ENCODE measurements at places on chromosomes 1 and 21.

DNA sequence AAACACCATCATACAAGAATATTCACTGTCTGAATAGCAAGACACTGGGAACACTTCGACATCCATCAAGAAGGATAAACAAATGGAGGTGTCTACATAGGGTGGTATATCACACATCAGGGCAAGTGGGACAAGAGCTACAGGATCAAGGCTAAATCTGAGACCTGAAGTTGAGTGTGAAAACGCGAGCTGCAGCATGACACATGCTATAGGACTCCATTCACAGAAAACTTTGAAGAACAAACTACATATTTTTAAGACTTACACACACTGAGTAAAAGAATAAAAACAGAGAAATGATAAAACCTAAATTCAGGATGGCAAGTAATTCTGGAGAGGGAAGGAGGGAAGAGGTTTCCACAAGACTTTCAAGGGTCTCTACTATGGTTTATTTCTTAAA lies 2.1 kb downstream of the TTC39A start:
- no peak for DNase-seq

DNA sequence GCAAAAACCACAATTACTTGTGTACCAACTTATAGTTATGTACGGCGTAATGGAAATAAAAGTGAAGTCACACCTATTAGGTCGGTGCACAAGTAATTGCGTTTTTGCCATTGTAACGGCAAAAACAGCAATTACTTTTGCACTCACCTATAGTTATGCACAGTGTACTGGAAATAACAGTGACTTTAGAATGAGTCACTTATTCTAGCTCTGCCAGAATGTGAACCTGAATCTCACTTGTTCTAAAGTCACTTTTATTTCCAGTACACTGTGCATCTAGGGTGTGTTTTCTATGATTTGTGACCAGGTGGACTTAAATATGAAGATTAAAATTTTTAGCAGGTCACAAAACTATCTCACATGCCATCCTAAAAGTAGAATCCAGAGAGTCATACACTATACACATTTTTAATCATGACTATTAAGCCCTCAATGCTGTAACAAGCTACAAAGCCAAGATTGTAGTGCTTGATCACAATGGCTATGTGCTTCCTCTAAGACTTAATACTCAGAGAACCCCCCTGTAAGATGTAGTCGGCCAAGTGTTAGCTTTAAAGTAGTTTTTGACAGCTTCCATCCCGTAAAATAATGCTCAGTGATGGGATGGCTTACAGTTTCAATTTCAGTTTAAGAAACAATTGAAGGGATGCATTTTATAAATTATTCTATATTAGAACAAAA lies 218.8 kb downstream of the NEGR1 start:
- no peak for DNase-seq

DNA sequence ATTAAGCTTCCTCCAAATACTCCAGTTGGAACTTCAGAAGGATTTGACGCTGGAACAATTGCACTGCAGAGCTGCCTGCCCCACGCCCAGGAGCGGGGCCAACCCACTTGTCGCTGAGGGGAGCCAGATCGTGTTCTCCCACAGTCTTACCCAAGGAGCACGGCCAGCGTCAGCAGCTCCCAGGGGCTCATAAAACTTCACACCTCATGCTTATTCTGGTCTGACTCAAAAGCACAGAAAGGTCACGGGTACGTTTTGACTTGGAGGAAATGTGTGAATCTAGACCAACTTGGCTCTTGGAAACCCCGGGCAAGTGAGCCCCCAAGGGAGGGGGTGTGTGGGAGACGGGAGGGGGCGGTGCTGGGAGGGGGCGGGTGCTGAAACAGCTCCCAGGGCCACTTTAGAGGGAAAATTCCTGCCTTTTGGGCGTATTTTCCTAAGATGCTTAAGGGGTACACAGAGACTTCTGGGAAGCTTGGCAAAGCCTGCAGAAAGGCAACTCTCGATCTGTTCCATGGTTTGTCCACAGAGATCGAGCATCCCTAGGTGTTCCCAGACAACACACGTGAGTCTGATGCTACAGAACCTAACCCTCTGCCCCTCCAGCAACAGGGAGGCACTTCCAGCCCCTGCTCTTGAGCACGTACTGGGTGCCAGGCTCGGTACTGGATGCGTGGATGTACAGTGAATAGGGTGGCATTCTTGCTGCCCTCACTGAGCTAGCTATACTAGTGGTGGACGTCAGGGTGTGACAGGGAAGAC lies 98.9 kb downstream of the DHRS3 start:
- DNase-seq, result peak; percentile 60

DNA sequence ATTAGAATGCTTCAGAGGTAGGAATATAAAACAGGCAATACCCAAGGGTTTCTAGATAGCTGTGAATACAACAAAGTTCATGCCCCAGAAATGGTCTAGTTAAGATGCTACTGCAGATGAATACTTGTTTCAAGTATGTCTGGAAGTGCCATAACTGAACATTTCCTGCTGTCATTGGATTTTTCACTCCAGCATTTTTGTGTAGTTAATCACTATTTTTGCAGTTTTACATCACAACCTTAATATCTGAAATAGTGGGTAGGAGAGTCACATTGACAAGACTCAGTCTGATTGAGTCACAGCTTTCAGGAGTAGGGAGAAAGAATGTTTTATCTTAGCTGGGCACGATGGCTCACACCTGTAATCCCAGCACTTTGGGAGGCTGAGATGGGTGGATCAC lies 126.4 kb upstream of the C1orf21 start:
- DNase-seq, result no peak

GRCh38 chr1:236425031-236425663 lies 31.1 kb downstream of the EDARADD start:
- peak; percentile 14 for DNase-seq

DNA sequence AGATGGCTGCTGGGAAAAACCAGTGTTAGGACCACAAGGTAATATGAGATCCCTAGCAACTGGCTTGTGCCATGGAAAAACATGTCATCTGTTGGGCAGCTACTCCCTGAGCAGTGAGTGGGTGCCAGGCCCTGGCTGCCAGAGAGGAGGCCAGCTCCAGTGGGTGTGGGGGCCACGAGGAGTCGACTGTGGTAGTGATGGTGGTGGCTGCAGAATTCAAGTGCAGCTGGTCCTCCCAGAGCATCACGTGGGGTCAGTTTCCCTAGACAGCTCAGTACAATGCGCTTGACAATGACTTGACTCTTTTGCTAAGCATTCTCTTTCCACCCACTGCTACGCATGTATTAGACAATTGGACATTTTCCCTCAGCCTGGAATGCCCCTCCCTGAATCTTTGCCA lies 14.5 kb upstream of the CDC42 start:
- no peak for DNase-seq

DNA sequence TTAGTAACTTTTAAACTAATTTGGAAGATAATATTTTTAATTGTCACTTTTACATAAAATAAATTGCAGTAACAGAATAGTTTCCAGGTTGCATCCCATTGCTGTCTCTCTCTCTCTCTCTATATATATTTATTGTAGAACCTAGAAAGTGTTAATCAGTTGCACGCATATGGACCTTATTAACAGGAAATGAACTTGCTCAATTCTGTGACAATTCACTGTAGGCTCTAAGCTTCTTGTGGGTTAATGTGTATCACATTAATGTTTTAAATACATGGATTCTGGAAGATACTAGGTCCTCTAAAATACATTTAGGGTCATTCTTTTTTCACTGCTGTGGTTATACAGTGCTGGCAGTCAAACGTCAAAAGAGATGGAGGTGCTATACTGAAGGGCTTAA lies 33.1 kb downstream of the LRRC71 start:
- DNase-seq, result no peak

GRCh38 chr1:178528953-178529335 lies 16.0 kb downstream of the TEX35 start:
- DNase-seq, result no peak

- DNase-seq, result no peak
Observed at GRCh38 chr1:216478238-216478637, 55.0 kb upstream of the USH2A start.

DNA sequence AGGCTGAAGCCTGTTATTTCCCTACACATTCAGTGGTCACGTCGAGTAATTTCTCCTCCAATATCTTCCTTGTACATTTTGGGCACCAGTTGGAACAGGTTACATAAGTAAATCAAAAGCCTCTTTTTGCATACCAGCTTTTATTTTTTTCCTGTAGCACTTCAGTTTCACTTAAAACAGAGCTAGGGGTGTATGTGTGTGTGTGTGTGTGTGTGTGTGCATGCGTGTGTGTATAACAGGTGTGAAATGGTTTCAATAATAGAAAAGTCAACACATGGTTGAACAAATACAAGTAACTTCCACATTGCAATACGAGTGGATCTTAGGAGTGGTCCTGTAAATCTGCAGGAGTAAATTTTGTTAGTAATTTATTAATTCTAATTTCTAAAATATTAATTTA lies 3.0 kb upstream of the MAN1A2 start:
- DNase-seq, result no peak

DNA sequence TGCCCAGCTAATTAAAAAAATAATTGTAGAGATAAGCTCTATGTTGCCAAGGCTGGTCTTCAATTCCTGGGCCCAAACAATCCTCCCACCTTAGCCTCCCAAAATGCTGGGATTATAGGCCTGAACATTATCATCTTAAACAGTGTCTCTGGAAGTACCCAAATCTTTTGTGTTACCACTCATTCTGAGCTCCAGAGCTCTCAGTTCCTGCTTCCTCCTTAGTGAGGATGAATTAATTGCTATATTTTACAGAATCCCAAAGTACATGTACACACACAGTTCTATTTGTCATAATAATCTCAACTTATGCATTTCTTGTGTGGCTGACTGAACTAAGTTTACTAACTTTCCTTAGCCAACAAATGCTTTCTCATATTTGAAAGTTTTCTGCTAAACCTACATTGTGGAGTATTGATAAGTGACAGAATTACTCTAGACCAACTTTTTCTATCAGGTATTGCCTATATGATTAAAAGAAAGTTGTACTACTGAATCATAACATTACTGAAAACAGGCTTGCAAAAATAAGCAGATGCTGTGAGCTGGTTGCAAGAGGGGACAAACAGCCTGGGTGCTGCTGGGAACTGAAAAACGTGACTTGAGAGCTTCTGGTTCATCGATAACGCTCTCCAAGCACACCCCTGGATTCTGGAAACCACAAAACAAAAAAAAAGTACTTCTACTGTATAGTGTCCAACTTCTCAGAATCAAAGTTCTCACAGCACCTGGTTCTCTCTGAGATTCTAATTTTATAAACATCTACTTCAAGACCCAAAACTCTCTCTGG lies 15.3 kb downstream of the VAV3 start:
- no peak for DNase-seq

Data from stimulated activated CD4-positive, alpha-beta T cell treated with anti-CD3 and anti-CD28 coated beads, Interleukin-4, amount 100 ng/mL, for 24 hours (primary cell).